ENCODE measurements at places on chromosomes 4 and X.
A peak's percentile ranks its signal among the peaks of the same experiment; 100 is the strongest.

- DNase-seq, result no peak
These were observed 707.8 kb downstream of the STIM2 start for GRCh38 chr4:27568236-27568951.

GRCh38 chr4:183507925-183508696 lies 3.3 kb downstream of the ING2 start:
- no peak for DNase-seq

DNA sequence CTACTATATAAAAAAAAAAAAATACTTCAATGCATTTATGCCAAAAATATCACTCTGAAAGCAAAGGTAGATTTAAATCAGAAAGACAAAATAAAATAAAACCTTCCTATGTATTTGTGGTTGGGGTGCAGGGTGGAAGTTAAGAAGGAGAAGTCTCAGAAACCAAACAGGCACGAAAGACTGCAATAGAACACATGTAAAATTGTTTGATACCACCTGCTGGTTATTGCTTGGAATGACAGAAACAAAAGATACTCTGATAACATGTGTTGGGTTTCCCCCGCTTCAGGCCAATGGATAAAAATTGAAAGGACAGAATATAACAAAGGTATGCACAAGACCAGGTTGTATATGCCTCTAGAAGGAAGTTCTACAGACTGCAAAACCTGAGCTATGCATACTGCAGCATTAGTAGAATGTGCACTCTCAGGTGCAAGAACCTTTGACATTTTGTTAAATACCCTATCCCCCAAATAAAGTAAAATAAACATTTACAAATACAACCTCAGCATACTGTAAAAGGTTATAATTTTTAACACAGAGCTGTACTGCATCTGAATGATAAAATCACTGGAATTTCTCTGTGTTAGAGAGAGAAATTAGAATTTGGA lies 118.8 kb downstream of the GABRA2 start:
- DNase-seq, result no peak

- no peak for DNase-seq
These were observed 85.2 kb upstream of the STS start for GRCh38 chrX:7062276-7062675.

DNA sequence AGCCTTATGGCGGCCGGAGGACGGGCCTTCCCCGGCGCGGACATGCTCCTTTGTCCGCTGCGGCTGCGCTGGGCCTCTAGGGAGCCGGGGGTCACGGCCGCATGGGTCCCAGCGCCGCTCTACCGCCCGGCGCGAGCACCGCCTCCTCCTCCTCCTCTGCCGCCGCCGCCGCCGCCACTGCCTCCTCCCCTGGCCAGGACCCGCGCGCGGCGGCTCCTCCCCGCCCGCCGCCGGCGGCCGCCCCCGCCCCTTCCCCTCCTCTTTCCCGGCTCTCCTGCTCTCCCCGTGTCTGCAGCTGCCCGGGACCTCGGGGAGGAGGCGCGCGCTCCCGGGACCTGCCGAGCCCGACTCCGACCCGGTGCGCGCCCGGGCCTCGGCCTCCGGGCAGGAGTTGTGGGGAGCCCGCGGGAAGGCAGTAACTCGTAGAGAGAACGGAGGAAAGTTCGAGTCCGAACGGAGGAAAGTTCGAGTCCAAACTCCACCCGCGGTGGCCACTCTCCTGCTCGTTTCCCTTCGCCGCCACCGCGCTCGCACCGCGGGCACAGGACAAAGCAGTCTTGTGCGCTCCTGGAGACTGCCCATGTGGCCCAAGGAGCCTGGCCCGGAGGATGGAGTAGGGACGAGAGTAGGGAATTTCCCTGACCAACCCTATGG lies at the start of gene ADGRA3:
Gene ADGRA3, minus strand, starts transcription at position 179 of the 654 bp plus-strand sequence. CDS start 282 bp downstream, outside the sequence.
- DNase-seq, result peak; percentile 74

- DNase-seq, result no peak
These were observed 148.1 kb upstream of the GATB start for GRCh38 chr4:151908734-151909497.

GRCh38 chr4:147724468-147725201 lies 7.3 kb upstream of the ARHGAP10 start:
- DNase-seq, result no peak

DNA sequence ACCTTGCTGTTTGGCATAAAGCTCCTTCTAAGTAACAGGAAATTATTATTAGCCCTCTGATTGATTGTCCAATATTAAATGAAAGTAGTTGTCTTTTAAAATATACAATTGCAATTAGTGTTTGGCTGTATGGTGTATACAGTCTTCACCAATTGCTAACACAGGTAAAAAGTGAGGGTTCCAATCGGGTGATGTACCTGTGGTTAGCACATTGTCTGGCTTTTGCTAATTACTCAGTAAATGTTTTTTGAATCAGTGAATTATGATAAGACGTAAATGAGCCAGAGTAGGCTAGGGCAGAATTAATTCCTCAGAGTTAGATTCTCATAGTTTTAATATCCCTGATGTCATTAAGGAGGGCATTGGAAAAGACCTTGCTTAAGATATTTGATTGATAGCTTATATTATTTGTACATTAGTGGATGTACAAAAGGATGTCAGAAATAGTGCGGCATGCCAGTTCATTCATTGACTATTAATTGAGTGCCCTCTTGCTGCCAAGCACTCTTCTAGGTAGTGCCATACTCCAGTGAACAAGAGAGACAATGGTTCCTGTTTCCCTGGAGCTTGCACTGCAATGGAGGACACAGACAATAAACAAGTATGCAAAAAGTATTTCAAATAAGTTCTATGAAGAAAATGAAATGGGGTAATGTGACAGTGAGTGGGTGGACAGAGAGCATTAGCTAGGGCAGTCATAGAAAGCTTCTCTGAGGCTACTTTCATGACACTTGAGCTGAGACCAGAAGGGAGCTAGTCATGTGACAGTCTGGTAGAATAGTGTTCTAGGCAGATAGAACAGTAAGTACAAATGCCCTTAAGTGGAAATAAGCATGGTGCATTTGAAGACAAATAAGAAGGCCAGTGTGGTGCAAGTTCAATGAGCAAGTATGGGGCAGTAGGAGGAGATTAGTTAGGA lies 205.9 kb upstream of the CASK start:
- DNase-seq, result no peak

GRCh38 chrX:68830419-68831404 lies 1.9 kb downstream of the EFNB1 start:
- no peak for DNase-seq

- DNase-seq, result peak; percentile 5
These were observed 22.4 kb upstream of the ARMCX4 start for GRCh38 chrX:101462892-101463291.

DNA sequence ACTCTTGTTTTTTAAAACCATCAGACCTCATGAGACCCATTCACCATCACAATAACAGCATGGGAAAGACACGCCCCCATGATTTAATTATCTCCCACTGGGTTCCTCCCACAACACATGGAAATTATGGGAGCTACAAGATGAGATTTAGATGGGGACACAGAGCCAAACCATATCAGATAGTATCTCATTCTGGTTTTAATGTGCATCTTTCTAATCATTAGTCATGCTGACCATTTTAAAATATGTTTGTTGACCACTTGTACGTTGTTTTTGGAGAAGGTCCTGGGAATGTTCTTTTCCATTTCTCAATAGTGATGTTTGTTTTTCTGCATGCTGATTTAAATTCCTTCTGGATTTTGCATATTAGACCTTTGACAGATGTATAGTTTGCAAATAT lies 119.0 kb downstream of the RTL3 start:
- peak; percentile 81 for DNase-seq

DNA sequence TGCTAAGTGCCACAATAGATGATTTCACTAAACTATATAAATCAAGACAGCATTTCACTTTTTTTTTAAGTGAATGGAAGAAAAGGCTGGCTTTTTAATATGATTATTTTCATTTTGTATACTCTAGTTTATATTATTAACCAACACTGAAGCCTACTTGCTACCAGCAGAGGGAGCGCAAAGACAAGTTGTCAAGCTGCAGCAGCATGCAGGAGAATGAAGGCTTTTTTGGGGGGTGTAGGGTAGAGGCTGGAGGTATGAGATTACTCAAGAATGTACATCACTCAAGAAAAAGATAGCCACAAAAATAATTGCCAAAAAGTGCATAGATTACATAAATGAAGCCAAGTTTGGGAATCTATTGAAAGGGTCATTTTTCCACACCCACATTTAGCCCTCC lies 519.5 kb downstream of the FGF13 start:
- no peak for DNase-seq

DNA sequence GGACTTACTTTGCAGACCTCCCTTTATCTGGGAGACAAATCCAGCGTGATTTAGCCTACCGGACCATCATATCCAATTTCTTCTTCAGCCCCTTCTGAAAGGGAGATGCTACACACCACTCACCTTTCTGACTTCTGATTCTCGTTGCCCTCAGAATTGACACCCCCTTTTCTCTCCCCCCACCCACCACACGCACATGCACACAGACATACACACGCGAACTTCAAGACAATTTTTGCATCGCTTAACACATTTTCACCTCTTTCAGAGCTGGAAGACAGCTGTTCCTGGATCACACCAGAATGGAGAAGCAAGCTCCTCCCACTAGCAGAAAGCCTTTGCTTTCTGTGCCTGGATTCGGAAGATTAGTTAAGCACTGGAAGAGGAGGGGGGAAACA lies 1.0 kb upstream of the SNCA start:
- no peak for DNase-seq

GRCh38 chr4:153520801-153521329 lies 54.7 kb downstream of the TMEM131L start:
- DNase-seq, result no peak

- DNase-seq, result peak; percentile 63
These were observed 75.4 kb downstream of the TMEM131L start for GRCh38 chr4:153541456-153542096.

GRCh38 chr4:160835789-160836188 lies 1328.0 kb downstream of the FSTL5 start:
- no peak for DNase-seq

DNA sequence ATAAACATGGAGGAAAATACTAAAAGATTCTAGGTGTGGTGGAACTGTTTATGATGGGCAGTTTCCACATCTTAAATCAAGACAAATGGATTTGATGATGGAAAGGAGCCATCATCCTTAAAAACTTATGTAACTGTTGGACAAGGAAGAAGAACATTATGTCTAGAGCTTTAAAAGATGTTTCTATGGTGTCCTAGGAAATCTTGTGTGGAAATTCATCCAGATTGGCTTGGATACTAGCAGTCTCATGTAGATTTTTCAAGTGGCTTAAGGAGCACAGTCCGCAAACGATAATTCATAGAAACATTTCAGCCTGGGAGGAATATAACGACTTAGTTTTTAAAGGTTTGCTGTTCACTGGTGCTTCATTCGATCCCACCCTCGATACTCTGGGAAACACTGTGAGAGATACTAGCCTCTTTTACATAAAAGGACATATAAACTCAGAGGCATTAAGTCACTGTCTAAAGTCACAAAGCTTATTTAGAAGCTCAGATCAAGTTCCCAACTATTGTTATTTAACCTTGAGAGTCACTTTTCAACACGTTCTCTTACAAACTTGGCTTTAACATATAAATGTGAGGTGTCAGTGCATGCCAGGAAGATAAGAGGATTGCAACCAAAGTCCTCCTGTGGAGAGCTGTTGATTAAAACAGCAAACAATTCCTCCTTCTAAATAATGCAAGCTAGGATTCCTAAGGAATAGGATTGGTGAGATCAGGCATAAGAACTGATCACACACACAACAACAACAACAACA lies 135.7 kb upstream of the SCML1 start:
- DNase-seq, result no peak

DNA sequence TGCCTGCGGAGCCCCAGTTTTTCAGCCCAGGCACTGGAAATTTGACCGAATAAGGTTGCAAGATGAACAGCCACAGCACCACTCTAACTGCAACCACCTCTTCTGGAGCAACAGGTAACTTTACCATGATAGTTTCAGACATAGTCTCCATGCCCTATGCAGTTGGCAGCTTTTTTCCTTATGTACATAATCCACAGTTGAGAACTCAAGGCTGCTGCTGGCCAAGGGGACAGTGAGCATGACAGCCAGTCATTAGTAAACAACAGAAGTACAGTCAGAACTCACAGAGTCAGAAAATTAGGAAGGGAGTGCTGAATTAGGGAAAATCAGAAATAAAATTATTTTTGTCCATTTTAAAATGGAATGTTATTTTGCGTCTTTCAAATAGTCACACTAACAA lies 192.7 kb upstream of the NHS start:
- DNase-seq, result no peak

DNA sequence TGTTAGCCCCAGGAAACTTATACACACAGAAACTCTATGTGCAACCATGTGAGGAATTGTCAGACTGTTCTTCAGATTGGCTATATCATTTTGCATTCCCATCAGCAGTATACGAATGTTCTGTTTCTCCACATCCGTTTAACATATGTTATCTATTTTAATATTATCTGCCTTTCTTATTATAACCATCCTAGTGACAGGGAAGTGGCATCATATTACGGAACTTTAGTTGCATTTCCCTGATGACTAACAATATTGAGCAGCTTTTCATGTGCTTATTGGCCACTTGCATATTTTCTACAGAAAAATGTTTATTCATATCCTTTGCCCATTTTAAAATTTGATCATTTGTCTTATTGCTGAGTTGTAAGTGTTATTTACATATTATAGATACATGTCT lies 36.5 kb upstream of the IL15 start:
- peak; percentile 41 for DNase-seq

DNA sequence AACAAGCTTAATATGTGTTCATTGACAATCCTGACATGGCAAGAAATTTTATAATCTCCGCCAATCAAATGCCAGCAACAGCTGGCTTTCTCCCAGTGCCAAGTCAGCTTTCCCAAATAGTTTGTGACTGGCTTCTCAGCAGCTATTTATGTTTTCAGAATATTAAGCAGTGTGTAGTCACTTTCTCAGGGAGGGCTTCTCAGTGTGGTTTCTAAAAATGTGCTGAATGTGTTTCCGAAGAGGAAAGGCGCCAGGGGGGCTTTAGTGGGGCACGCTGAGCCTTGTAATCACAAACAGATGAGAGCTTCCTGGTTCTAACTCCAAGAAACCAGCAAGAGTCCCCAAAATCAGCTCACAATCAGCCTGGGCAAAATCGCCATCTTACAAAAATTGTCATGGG lies 258.7 kb upstream of the CPEB2 start:
- peak; percentile 87 for DNase-seq
